Activated CD4-positive, alpha-beta T cell treated with anti-CD3 and anti-CD28 coated beads, Interleukin-2, amount 10 ng/mL, durations not matched to agents 7 days and 5 days (primary cell): ENCODE measurements at places on chromosomes 6 and 20. TPM values are rescaled to one million over a fixed set of nuclear protein-coding genes. Genes with fewer than 3 reads are reported as not detected.

LAMA4 gene
- not detected for total RNA-seq

ADA gene
- total RNA-seq: 103 TPM

GRCh38 chr20:45948742-45949541, 14.5 kb downstream of the PCIF1 start:
- no peak overlapping the region for H3K4me3 ChIP-seq
- no peaks in the 10 kb centered on the region for H3K27me3 ChIP-seq
- peaks cover 30% of the 10 kb centered on the region for H3K36me3 ChIP-seq
- DNase-seq: no peak
- H3K4me1 ChIP-seq: peaks cover 9% of the 10 kb centered on the region

TMEM244 gene
- not detected for total RNA-seq

GPRC6A gene
- total RNA-seq: not detected

GRCh38 chr20:49523767-49524360, 41.4 kb upstream of the KCNB1 start:
- no peak for DNase-seq
- H3K27me3 ChIP-seq: peaks cover 8% of the 10 kb centered on the region
- H3K27ac ChIP-seq: no peak overlapping the region
- H3K36me3 ChIP-seq: no peaks in the 10 kb centered on the region
- no peak overlapping the region for H3K4me3 ChIP-seq
- H3K4me1 ChIP-seq: no peaks in the 10 kb centered on the region

GRCh38 chr20:54041336-54041735, 29.1 kb downstream of the BCAS1 start:
- peaks cover 19% of the 10 kb centered on the region for H3K4me1 ChIP-seq
- H3K4me3 ChIP-seq: no peak overlapping the region
- no peak for DNase-seq
- no peak overlapping the region for H3K27ac ChIP-seq
- H3K36me3 ChIP-seq: peaks cover 1% of the 10 kb centered on the region

ATP6V1G2 gene
- total RNA-seq: 3.6 TPM

DNA sequence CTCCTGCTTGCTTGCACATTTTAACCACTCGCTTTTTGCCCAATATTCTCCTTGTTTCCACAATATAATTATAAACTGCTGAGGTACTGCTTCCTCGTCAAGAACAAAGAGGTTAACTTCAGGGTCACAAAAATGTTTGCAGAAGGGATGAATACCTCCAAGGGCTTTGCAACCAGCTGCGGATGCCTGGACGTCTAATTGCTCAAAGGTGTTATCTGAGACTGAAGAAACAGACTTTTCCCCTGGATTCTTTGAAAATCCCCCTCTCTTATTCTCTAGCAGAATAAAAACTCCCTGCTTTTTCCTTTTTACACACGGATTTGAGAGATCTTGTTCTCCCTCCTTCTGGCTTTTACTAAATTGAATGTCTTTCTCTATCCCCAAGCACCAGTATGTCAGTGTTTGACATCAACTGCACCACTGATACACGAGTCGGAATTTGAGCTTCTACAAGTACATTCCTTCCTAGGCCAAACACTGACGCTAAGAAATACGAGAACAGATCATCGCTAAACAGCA, 336 bp upstream of the SMPDL3A start:
- H3K27ac ChIP-seq: no peak overlapping the region
- H3K27me3 ChIP-seq: peaks cover 54% of the 10 kb centered on the region
- peak overlapping the region; percentile 79 for H3K4me3 ChIP-seq
- no peak for DNase-seq

GRCh38 chr6:155417454-155417853, 38.2 kb downstream of the NOX3 start:
- H3K4me3 ChIP-seq: peak overlapping the region; percentile 71
- no peaks in the 10 kb centered on the region for H3K27me3 ChIP-seq
- DNase-seq: no peak
- H3K27ac ChIP-seq: peak overlapping the region; percentile 95
- H3K36me3 ChIP-seq: no peaks in the 10 kb centered on the region
- peaks cover 32% of the 10 kb centered on the region for H3K4me1 ChIP-seq
